NAMALWA (cell line): ENCODE measurements at places on chromosomes 3 and 15.

- no peak for DNase-seq
Measured at GRCh38 chr3:98553021-98553563, 21.3 kb downstream of the GPR15 start.

GRCh38 chr3:61679026-61679425 lies 117.7 kb downstream of the PTPRG start:
- no peak for DNase-seq

GRCh38 chr3:191321019-191321767 lies 8.0 kb upstream of the CCDC50 start:
- DNase-seq: no peak

- no peak for DNase-seq
Measured at GRCh38 chr3:86934851-86935250, 56.1 kb downstream of the VGLL3 start.

DNA sequence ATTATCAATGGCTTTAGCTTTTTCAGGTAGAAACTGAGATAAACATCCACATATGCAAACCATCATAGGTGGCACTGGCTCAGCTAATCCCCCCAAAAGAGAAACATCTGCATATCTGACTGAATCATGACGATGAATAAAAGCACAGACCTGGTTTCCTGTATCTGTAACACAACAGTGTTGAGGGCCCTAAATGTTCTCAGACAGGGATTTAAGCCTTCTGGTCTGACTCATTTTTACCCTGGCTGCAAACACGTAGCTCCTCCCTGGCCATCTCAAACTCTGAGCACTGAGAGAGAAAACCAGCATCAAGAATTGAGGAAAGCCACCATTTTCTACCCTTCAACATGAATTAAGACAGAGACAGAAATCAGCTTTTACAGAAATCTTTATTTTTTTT lies 35.2 kb downstream of the GLB1 start:
- no peak for DNase-seq

DNA sequence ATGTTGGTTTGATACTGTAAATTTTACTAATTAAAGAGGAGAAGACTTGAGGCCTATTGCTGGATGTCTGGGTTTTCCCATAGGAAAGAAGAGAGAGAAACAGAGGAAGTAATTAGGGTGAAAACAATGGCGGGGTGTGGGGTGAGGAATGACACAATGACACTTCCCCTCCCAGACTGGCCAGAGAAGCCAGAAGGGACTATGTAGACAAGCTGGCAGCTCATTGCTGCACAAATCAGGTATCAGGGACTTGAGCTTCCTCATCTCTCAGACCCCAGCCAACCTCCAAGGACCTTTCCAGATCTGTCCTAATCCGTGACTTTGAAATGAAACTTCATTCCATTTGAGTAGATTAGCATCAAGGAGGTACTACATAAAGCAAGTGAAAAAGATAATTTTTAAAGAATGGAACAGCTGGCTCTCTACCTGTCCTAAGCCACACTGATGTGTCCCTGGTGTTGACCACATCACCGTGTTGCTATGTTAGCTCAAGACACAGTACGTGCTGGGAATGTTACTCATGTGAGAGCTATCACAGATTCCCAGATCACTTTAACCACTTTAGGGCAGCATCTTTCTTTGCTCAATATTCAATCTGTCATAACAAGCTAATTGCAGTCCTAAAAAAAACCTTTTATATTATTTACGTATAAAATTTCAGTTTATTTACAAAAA lies 22.2 kb downstream of the TMEM212 start:
- DNase-seq: no peak

DNA sequence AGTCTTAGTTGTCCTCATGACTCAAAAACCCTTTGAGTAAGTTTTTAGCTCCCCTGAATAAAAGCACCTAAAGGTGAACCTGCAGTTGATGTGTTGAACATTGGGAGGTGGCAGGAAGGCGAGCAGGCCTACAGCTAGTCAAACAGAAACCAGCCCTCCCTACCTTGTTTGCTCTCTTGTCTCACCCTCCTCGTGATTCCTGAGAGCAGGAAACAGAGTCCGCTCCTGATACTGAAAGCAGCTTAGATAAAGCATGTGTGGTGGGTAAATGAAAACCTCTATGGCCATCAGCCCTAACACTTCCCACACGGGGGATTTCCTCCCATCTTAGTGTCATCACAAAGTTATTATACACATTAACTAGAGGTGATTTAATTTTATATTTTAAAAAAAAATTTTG lies 21.8 kb upstream of the CLDN18 start:
- no peak for DNase-seq

DNA sequence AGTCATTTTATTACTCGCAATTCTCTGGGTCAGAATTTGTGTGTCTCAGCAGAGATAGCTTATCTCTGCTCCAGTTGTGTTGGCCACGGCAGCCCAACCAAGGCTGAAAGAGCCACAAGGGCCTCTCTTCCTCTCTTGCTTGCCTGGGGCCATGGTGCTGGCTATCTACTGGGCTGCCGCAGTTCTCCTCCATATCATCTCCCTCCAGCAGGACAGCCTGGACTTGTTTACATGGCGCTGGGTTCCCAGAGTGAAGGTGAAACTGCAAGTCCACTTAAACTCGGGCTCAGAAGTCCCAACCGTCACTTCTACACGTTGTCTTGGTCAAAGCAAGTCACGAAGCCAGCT lies 134.8 kb downstream of the UACA start:
- DNase-seq: no peak

DNA sequence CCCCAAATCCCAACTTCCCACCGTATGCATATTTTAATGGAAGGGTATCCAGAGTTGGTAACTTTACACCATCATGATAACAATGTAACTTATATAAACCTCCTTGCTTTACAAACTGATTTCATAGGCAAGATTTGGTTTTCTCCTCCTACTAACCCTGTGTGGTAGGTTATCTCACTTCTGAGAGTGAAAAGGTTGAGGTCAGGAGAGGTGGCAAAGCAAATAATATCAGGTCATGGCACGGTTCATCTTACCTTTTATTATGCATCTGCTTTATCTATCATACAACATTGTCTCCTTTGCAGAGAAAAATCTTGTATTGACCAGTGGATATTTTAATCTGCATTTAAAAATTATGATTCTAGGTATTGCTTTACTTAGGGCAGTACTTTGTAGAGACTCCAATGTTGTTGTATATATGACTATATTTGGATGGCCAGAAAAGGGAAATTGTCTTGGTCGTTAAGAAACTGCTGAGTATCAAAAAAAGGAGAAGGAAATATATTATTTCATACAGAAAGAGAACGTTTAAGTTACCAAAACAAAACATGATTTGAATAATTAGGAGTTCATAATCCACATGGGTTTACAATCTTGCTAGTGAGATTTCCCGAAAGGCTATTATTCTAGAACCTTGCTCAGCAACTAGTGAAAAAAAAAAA lies 30.4 kb downstream of the NFKBIZ start:
- no peak for DNase-seq

- DNase-seq: no peak
Measured at GRCh38 chr3:72196377-72196929, 411.5 kb upstream of the PROK2 start.

DNA sequence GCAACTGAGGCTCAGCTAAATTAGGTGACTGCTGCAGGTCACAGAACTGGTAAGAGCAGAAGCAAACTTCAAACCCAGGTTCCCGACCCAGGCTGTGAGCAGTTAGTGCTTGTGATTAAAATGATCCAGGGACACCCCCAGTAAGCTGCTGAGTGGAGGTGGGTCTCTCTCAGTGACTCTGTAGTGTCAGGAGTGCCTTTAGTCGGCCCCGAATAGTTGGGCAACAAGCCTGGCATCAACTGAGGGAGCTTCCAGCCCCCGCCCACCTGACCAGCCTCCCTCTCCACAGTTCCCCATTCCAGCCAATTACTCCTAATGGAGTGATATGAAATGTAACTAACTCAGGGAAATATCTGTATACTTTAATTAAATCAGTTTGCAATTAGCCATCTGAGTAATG lies 168.0 kb upstream of the SMAD3 start:
- DNase-seq: no peak

GRCh38 chr15:81425905-81426304 lies 51.9 kb upstream of the TMC3 start:
- no peak for DNase-seq

DNA sequence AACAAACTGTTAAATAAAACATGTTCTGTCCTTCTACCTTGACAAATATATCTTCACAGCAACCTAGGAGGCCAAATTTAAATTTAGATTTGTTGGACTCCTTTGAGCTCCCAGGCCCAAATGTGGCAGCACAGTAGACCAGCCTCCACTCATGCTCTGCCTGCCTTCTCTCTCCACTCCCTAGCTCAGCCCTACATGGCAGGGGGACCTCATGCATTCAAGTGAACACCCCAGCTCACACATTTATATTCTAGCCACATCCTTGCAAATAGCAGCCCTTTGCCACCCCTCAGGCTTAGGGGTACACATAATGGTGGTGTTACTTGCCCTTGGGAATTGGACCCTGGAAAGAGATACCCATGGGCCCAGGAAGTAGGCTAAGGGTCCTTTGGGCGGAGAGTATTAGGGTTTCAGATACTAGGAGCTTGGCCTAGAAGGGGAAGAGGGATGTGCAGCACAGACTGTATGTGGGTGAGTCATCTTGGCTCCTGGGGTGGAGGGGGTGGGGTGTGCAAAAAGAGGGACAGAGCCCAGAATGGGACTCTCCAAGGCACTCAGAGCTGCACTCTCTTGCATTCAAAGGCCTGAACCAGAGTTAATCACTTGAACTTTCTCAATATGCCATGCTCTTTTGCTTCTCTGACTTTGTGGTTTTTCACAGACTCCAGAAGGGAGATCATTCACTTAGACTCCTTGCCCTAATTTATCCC lies 268.4 kb upstream of the ROPN1 start:
- DNase-seq: no peak

DNA sequence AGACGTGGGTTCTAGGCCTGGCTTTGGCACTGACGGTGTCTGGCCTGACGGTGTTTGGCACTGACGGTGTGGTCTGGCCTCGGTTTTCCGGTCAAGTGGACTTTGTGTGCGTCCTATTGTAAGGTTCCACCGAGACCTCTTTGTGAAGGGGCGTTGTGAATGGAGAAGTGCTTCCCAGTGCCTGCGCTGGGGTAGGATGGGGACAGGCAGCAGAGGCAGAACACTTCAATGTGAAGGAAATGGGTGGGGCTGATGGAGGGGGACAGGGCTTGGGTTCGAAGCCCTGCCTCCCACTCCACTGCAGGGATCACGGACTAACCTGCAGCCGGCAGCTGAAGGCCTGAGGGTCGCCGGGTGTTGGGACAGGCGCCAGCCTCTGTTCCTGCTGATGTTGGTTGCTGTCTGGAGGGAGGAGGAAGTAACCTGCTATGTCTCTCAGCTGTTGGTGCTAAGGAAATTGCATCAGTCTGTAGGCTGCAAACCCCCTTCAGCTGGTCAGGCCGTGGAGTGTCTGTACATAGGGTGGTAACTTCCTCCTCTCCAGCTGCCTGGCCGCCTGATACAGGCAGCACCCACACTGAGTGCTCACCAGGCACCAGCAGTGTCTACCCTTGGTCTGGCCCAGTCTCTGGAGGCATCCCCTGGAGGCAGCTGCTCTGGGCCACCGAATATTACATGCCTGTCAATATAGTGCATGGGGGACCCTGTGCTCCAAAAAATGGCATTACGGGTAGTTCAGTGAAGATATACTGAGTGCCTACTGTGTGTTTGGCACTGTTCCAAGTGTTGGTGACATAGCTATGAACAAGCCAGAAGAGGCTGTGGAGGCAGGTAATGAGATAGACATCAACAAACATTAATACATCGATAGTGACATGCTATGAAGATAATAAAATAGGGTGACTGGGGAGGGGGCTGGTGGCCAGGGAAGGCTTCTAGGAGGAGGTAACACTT lies 1.1 kb downstream of the TM6SF1 start:
- DNase-seq: peak; percentile 88

GRCh38 chr3:111621535-111621934 lies 26.4 kb upstream of the ZBED2 start:
- peak; percentile 41 for DNase-seq

- no peak for DNase-seq
Measured at GRCh38 chr15:48153526-48153925, 24.6 kb downstream of the MYEF2 start.

- no peak for DNase-seq
Measured at GRCh38 chr3:11569156-11569741, 74.5 kb downstream of the VGLL4 start.

DNA sequence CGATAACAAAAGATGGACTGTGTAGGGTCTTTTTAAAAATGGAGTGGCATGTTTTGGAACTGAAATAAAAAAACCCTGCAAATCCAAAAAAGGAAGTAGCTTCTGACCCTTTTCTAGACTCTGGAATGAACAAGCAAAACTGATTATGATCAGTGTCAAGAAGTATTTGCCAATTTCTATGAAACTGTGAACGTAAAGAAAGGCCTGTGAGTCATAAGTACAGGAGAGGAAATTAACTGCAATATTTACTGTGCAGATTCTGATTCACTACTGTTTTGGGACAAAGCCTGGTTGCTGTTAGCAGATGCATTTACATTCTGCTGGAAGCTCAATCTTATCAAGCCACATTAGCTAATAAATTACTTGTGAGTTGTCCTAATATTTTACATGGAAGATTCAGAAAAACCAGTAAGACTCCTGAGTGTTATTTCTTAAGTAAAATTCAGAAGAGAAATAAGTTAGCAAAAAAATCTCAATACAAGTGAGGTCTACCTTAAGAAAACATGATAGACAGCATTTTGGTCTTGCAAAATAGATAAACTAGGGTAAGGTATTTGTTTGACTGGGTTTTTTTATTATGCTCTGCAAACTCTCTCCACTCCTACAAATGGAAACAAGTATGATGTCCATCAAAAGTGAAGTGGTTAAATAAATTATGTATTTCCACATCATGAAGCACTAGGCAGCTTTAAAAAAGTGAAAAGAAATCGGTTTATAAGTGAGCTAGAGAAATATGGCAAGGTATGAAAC lies 90.2 kb upstream of the LMOD3 start:
- no peak for DNase-seq
